Activated CD4-positive, alpha-beta memory T cell treated with anti-CD3 and anti-CD28 coated beads, Interleukin-2, amount 10 ng/mL, durations not matched to agents 7 days and 5 days (primary cell): ENCODE measurements at places on chromosomes 6 and 20.

DNA sequence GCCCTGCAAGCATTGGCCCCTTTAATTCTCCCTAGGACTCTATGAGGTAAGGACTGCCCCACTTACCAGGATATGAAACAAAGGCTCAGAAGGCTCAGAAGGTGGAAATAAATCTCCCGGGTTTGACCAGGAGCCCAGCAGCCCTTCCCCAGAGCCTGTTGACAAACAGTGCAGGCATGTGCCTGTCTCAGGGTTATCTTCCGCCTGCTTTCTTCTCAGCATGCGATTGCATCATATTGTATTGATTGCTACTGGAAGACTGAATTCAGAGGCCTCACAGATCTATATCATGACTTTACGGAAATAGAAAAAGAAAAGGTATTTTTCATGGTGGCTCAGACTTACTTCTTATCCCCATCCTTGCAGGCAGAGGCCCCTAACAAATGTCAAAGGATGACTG is 92.7 kb downstream of the PHACTR3 start:
- DNase-seq: no peak

DNA sequence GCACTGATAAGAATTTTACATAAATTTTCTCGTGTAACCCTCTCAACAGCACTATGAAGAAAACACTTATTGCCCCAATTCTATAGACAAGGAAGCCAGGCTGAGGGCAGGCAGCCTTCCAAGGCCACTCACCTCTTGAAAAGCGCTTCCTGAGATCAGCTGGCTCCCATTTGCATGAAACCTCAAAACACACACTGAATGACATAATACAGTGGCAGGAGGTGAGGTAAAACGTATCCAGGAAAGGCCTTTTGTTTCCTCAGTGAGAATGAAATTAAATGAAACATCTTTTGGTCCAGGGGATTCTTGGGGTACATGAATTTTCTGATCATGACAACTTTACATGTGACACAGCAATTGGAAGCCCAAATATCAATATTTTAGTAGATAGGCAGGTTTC is 112.5 kb downstream of the WDR27 start:
- DNase-seq: peak; percentile 29

GRCh38 chr6:3549314-3549940 is 92.6 kb upstream of the SLC22A23 start:
- no peak for DNase-seq

DNA sequence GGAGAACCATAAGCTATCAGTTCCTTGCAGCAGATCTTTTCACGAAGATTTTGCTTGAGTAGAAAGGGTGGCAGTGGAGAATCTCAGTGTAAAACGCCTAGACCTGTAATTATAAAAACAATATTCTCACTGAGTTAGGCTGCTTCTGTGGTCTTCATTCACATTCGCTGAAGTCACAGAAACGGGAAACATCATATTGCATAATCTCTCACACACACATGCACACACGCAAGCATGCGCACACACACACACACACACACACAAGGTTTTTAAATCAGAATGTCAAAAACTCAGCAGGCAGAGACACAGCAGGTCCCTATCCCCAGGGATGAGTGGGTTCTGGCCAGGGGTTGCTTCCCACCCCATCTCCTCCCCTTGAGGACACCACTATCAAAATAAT is 175.5 kb downstream of the ATXN1 start:
- DNase-seq: no peak

DNA sequence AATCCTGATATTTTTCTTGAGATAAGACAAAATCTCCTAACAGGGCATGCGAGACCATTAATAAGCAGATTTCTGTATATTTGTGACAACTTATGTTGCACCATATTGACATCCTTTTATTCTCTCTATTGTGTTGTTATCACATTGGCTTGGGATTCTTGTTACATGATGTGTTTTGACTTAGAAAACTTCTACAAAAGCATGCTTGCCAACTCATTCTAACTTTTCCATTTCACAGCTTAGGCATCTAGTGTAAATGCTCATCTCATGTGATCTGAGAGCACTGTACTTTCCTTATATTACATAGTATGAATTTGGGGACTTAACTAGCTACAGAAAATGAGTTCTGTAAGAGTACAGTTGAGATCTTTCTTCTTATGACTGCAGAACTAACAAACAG is 1040.7 kb upstream of the ADGRB3 start:
- no peak for DNase-seq

- DNase-seq: no peak
Observed at GRCh38 chr6:25715794-25716193, 38.7 kb upstream of the SLC17A4 start.

- DNase-seq: no peak
Observed at GRCh38 chr6:17850281-17850680, 137.2 kb downstream of the KIF13A start.

GRCh38 chr6:155013457-155013876 is 18.4 kb downstream of the TIAM2 start:
- DNase-seq: no peak

DNA sequence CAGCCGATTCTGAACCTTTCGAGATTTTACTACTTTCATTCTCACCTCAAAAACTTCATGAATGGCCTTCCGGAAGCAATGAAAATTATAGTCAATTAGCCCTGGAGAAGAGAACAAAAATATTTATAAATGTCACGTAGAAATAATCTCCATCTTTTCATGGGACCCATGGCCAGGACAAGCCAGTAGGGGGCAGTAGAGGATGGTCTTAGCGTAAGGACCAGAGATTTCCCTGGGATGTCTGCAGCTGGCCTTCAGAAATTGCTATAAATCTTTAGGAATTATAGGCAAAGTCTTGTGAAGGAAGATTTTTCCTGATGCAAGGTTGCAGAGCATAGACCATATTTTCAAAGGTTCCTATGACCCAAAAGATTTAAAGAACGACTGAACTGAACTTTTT is 15.6 kb upstream of the UBE2J1 start:
- peak; percentile 63 for DNase-seq

DNA sequence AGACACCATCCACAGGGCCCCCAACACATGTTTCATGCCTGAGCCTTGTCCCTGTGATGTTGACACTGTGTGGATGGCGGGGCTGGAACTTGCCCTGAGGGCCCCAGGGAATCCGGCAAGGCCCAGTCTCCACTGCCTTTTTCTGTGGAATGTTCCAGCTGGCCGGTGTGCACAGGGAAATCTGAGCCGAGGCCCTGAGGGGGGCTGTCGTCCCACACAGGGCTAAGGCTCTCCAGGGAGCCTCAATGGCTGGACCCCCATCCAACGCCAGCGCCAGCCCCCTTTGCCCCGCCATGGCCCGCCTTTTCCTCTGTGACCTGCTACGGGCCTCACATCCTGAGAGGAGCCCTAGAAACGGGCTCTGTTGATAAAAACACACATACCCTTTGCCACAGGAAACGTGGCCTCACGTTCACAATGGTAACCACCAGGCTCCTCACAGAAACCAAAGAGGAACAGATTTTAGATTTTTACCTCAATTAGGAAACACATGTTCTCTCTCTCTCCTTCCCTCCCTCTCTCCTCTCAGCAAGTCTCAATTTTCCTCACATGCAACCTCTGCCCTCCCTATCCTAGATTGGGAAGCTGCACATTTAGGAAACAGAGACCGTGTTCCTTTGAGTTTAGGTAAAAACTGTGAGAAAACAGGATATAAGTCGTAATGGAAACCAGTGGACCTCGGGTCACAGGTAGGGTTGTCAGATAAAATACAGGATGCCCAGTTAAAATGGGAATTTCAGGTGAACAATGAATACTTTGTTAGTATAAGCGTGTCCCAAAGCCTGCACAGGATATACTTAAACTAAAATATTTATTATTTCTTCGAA is 13.7 kb upstream of the ZNF831 start:
- peak; percentile 85 for DNase-seq

DNA sequence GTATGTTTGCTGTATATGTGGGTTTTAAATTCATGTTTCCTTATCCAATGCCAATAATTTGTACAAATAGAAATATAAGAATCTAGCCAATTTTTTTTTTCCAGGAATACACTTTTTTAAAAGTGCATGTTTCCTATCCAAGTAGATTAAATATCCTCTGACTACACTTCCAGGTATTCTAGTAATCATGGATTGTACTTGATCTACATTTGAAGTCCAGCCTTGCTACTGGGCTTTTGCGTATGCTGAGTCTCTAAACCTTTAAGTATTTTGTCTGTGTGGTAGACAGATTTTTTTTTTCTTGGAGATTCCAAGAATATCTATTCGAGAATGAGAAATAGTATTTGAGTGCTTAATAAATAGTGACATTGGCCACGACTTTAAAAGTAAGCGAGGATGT is 188.3 kb downstream of the SASH1 start:
- no peak for DNase-seq

GRCh38 chr20:63106108-63106764 is 99.5 kb upstream of the BHLHE23 start:
- no peak for DNase-seq

DNA sequence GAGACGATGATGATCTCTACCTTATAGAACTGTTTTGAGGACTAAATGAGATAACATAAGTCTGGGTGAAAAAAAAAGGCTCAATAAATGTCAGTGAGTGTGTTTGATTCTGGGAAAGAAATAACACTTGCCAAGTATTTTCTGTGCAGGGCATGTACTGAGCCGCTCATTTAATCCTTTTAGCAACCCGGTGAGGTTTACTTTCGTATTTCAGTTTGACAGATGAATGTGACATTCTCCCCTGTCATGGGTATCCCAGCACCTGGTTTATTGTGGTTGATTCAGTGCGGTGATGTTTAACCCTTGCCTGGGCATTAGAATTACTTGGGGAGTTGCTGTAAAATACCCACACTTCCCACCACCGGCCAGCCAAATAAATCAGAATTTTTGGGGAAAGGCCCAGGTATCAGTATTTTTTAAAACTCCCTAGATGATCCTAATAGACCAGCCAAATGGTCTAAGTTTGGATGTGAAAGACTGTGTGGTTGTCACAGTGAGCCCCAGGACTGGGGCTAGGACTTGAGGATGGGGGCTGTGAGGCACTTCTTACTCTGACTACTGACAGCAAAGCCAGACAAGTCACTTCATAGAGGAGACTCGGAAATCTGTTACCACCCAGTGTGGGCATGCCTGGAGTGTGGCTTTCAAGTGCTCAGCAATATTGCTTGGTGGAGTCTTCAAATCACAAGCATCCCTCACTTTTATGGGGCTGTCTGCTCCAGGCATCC is 100.2 kb upstream of the KCNG1 start:
- DNase-seq: peak; percentile 24

GRCh38 chr20:52847731-52848359 is 124.3 kb upstream of the TSHZ2 start:
- DNase-seq: no peak

DNA sequence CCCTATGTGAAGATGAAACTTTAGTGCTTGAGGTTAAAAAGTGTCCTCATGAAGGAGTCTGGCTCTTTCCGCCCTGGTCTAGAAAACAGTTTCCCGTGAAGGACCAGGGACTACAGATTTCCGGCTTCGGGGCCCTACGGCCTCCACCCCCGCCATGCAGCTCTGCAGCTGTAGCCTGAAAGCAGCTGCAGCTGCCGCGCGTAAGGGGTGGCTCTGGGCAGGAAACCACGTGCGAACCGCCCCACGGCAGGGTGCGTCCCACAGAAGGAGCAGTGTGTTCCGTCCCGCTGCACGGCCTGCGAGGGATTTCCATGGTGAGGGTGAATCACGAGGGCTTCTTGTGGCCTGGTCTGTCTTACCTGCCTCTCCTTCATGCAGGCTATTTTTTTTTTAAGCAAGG is 117.0 kb downstream of the ERMARD start:
- DNase-seq: peak; percentile 70

DNA sequence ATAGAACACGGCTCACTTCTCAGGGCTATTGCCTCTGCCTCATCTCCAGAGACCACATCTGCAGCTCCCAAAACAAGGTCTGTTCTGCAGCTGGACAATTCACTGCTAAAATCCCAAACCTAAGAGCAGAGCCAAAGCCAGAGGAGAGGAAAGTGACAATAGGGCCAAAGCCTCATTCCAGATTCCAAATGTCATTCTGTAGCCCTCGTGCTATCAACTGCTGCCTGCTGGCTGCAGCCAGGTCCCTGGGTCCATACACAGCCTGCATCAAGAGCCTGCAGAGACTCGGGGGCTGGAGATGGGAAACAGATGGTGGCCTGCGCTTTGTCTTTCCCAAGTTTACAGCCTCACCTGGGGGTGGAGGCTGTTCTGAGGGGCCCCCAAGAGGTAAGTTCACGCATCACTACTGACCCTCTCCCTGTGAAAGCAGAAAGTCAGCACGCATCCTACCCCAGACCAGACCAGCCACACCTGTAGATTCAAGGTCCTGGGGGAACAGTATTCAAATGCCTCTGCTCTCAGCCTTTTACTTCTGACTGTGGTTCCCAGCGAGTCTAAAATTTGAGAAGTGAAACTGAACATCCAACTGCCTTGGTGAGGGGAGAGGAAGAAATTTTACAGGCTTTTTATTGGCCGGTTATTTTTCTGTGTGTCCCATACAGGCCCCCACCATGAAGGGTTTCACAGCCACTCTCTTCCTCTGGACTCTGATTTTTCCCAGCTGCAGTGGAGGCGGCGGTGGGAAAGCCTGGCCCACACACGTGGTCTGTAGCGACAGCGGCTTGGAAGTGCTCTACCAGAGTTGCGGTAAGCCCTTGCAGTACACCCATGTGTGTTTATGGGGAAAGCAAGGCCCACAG is at the start of gene LY86:
Gene LY86, plus strand, starts transcription at position 657 of the 860 bp plus-strand sequence. Its CDS starts 15 bp downstream, at position 672.
- no peak for DNase-seq

- no peak for DNase-seq
Observed at GRCh38 chr20:53786445-53787267, 193.0 kb upstream of the ZNF217 start.
